CD4-positive, CD25-positive, alpha-beta regulatory T cell (primary cell): ENCODE measurements at places on chromosomes 12 and 14.
A peak's percentile ranks its signal among the peaks of the same experiment; 100 is the strongest.

- DNase-seq = no peak
These were observed 1.0 kb upstream of the GPX2 start for GRCh38 chr14:64943556-64943955.

- no peak for DNase-seq
These were observed 117.8 kb downstream of the ITPR2 start for GRCh38 chr12:26715232-26715631.

DNA sequence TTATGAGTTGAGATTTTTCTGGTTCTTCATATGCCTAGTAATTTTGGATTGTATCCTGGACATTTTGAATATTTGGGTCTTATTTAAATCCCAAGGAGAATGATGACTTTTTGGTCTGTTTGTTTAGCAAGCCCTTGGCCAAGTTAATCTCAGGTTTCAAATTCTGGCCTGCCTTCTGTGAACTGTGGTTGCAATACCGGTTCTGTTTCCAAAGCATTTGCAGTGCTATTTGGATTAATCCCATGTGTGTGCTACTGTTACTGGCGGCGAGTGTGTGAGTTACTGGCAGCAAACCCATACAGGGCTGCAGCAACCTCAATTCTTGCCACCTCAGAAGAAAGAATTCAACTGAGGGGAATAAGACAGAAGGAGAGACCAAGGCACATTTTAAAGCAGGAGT, 51.1 kb downstream of the TMEM260 start:
- DNase-seq = no peak

- DNase-seq = no peak
These were observed 14.9 kb downstream of the EML1 start for GRCh38 chr14:99808154-99808505.

DNA sequence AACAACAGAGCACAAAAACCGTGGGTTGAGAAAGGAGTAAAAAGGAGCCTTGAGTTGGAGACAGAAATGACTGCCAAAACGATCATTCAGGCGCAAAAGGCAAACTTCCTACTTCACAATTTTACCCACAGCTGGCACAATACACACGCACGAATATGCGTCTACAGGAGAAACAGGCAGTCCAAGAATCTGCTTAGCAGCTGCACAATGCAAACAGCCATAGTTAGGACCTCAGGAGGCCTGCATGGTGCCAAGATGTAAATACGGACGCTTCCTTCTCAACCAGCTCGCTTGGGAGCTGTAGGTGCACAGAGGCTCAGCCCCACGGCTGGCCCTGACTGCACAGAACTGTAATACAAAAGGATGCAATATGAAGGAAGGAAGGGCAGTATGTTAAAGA, 250.1 kb upstream of the CAND1 start:
- no peak for DNase-seq

- DNase-seq = no peak
These were observed 124.2 kb downstream of the NTF3 start for GRCh38 chr12:5556033-5556614.

DNA sequence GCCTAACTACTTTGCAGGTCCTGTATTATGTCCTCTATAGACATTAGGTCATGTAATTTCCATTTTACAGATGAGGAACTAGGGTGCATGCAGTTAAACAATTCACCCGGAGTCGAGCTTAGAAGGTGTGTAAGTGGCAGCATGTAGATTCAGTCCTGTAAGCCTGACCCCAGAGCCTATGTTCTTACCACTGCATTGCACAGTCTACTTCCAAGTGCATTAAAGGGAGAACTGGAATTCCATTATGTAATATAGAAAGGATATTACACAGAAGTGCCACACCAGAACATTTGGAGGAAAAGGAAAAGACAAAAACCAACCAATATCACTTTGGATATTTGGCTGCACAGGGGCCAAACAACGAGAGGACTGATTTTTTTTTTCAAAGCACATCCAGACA, 1.2 kb downstream of the GLT8D2 start:
- no peak for DNase-seq

DNA sequence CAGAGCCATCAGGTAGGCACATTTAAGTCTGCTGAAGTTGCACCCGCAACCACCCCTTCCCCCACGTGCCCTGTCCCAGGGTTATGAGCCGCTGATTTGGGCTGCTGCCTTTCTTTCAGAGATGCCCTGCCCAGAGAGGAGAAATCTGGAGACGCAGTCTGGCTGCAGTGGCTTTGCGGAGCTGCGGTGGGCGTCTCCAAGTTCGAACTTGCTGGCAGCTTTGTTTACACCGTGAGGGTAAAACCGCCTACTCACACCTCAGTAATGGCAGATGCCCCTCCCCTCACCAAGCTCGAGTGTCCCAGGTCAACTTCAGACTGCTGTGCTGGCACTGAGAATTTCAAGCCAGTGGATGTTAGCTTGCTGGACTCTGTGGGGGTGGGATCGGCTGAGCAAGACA, 14.7 kb downstream of the PTCSC3 start:
- no peak for DNase-seq

GRCh38 chr14:74403619-74404417, 22.2 kb downstream of the SYNDIG1L start:
- no peak for DNase-seq

DNA sequence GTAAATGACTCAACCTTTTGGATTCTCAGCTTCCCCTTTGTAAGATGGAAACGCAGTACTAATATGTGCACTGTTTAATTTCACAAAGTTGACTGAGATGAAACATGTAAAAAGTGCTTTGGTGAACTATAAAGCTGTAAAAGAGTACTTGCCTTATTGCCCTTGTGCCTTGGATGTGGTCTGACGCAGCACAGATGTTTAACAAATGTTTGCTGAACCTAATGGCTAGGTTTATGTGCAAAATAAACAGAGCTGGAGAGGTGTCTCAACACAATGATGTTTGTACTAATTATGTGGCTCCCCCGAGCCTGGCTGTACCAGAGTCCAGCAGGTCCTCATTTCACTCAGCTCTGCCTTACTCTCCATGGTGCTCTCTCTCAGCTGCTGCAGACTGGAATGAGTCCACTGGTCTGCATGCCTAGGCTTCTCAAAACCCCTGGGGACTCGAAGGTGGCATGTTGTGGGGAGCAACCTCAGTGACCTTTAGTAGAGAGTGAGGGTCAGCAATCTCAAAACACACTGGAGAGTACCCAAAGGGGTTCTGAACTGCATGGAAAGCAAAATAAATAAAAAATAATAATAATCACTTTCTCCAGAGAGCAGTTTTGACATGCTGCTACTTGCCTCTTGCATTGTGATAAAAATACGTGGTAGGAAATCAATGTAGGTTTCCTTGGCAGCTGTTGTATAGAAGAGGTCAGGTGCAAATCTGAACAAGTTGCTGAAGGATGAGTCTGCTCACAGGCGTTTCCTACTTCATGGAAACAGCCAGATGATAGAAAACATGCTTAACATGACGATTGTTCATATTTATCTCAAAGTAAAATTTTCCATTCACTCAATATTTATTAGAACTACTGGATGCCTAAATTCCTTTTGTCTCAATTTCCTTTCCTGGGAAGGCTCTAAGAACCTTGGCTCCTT, 8.5 kb upstream of the AMIGO2 start:
- DNase-seq = no peak

GRCh38 chr12:96083020-96083719, 47.8 kb upstream of the LTA4H start:
- DNase-seq = no peak

DNA sequence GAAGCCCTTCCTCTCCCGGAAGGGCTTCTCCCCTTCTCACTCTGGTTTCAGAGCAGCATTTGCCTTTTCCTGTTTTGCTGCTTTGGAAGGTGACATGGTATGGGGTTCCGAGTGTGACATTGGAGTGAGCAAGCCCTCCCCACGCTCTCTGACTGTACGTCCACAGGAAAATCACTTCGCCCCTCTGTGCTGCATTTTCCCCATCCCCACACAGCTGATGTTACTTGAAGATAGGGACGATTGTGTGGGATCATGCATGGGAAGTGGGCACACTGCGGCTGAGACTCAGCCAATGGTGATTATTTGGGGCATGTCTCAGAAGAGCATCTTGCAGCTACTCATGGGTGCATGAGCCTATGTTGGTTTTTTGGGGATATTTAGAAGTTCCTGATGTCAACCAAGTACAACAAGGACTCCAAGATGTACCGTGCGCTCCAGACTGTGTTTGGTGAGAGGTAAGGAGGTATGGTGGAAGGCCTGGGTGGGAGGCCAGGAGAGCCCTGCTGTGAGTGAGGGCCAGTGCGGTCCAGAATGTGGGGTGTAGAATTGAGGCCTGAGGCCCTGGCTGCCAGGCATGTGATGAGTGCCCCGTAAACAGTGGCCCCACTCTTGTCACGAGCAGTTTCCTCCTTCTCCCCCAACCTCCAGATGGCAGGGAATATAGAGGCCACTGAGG, 15.1 kb downstream of the CYP46A1 start:
- peak; percentile 7 for DNase-seq

GRCh38 chr14:73816393-73816816, 35.2 kb upstream of the PTGR2 start:
- no peak for DNase-seq

- no peak for DNase-seq
These were observed 250.3 kb downstream of the SPTSSA start for GRCh38 chr14:34211732-34212131.

DNA sequence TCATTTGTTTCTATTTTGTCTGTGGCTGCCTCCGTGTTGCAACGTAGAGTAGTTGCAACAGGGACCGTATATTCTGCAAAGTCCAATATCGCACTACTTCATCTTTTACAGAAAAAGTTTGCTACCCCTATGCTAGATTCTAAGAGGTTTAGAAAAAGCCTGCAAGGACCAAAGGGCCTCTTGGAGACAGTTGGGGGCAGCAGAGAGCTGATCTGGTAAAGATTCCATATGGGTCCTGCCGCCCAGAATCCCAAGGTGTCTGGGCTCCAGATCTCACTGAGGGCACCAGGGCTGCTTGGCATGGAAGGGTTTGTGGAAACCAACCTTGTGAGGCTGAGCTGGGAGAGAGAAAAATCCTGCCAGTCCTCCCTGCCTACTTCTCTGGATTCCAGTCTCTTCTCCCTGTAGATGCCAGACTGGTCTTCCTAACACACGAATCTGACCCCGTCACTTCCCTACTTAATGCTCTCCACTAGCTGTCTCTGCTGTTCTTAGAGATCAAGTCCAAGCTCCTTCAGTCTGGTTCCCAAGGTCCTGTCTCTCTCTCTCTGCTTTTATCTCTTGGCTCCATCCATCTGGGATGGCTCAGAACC, 74.6 kb downstream of the GLRX5 start:
- DNase-seq = peak; percentile 15

GRCh38 chr12:89513544-89513943, 11.1 kb downstream of the GALNT4 start:
- no peak for DNase-seq

DNA sequence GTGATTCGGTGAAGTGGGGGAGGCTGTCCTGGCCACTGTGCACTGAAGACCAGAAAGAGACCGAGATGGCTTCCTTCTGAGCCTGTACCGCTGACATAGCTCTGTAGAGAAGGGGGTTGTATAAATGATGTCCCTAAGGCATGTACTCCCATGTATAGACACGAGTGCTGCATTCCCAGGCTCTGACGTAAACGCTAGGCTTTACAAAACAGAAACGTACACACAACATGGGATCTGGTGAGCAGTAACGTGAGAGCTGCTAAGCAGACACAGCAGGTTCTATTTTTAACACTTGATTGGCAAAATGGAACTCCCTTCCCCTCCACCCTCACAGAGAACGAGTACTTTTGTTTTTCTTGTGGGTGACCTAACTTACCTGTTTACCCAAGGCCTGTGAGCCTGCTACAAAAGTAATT, 35.9 kb downstream of the ACADS start:
- no peak for DNase-seq

GRCh38 chr12:94255006-94255405, 106.6 kb downstream of the PLXNC1 start:
- DNase-seq = no peak

- DNase-seq = peak; percentile 21
These were observed 3.5 kb upstream of the NFE2 start for GRCh38 chr12:54304187-54304810.

- DNase-seq = no peak
These were observed 2.5 kb upstream of the LRRK2 start for GRCh38 chr12:40222247-40222646.

GRCh38 chr12:43109631-43110345, 442.2 kb downstream of the ADAMTS20 start:
- no peak for DNase-seq

GRCh38 chr14:23306412-23307145, at the start of gene BCL2L2:
BCL2L2 (plus strand) TSS chr14:23306833; CDS start chr14:23307768, 935 bp downstream.
- DNase-seq = no peak

DNA sequence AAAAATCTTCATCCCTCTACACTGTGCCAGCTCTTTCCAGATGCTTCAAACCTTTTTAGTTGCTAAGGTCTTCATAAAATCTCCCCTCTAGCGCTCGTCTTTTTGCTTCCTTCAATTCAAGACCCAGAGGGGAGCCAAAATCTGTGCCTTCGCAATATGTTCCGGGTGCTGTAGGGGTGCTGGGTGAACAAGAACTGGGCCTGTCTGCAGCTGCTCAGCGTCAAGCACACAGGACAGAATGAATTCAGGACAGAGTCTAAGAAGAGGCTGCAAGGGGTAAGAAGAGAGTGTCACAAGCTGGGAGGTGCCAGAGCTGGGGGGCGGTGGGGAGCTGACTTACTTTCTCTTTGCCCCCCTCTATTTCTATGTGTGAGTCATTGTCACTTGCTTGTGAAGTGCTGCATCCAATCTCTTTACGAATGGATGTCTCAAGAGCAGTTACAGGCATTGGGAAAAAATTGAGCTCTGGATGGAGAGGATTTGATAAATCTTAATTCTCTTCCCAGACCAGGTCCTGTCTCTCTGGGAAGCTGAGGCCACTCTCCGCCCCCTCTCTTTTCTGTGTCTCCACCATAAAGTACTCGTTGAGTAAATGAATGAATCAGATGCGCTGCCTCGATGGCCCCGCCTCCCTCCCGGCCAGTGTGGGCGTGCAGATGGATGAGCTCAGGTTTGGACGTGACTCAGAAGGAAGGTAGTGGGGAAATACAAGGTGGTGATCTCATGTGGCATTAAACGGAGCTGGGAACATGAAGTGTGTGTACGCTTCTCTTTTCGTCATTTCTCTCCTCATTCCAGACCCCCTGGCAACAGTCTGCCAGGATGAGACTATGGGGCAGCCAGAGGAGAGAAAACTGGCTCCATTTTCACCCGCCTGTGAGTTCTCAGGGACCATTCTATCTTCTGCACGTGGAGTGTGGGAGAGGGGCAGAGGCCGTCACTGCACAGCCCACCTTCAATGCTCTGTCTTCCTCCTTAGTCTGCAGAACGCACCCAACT, 91.3 kb downstream of the TSPAN9 start:
- DNase-seq = no peak

DNA sequence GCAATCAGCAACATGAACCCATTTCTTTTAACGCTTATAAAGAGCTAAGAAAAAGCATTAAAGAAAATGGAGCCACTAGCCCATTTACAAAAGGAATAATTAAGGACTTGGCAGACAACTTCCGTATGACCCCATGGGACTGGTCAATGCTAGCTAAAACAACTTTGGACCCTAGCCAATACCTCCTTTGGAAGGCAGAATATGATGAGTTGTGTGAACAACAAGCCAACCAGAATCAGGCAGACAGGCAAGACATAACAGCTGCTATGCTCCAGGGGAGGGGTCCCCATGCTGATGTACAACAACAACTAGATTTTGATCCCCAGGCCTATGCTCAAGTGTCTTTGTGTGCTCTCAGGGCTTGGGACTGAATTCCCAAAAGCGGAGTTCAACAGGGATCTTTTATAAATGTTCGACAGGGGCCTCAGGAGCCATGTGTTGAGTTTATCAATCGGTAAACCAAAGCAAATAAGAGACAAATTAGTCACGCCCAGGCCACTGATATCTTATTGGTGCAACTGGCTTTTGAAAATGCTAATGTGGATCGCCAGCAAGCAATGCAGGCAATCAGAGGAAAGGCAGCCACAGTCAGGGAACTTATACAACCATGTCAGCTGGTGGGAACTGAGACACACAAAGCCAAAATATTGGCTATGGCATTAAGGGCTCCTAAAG, 254.4 kb upstream of the DIO2 start:
- no peak for DNase-seq

- DNase-seq = no peak
These were observed 77.2 kb downstream of the CCDC92 start for GRCh38 chr12:123895451-123895850.
